K562 (cell line): ENCODE measurements at places on chromosomes 5 and 9. TPM values are rescaled to one million over a fixed set of nuclear protein-coding genes. Genes with fewer than 3 reads are reported as not detected.

DNA sequence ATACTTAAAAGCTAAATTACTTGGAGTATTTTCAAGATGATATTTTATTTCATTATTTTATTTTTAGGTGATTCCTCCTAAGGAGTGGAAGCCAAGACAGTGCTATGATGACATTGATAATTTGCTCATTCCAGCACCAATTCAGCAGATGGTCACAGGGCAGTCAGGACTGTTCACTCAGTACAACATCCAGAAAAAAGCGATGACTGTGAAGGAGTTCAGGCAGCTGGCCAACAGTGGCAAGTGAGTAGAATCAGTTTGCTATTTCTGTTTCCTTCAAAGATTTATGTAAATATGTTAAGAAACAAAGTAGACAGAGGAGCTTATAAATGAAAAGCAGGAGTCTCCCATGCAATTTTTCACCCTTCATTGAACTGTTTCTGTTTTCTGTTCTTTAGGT lies 47.8 kb downstream of the KDM4C start:
- H3K27ac ChIP-seq = no peak overlapping the region
- no peaks in the 10 kb centered on the region for H3K27me3 ChIP-seq
- no peaks in the 10 kb centered on the region for H3K4me1 ChIP-seq
- H3K36me3 ChIP-seq = no peaks in the 10 kb centered on the region
- H3K4me3 ChIP-seq = no peak overlapping the region

The EGFLAM gene
- 0.49 and 0.74 TPM in 2 replicates for total RNA-seq

The CFAP77 gene
- total RNA-seq = not detected in 2 replicates

DNA sequence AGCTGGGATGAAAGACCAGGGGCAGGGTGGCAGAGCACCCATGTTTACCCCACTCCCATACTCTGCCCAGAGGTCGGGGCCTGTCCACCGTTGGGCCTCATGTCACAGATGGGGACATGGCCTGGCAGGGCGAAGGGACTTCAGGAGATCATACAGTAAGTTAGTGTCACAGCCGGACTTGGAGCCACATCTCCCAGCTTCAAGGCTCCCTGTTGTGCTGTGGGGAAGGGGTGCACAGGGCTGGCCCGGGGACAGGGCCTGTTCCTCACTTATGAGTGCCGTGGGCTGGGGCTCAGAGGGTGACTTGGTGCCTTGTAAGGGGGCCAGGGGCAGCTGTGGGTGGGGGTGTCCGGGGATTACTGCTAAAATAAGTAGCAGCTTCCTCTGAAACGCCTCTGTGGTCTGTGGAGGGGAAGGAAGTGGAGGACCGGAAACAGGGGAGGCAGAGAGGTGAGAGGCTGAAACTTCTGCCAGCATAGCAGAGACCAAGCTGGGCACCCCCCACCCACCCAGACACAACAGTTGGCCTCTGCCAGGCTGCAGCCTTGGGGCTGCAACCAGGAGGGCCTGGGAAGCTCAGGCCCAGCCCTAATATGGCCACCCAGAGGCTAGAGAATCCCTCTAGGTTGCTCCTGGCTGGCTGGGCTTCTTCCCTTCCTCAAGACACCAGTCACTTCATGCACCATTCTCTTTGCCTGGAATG lies 41.1 kb upstream of the NEK6 start:
- no peaks in the 10 kb centered on the region for H3K36me3 ChIP-seq
- DNase-seq = no peak
- H3K27ac ChIP-seq = no peak overlapping the region
- no peak overlapping the region for H3K4me3 ChIP-seq
- H3K27me3 ChIP-seq = peaks cover 27% of the 10 kb centered on the region

DNA sequence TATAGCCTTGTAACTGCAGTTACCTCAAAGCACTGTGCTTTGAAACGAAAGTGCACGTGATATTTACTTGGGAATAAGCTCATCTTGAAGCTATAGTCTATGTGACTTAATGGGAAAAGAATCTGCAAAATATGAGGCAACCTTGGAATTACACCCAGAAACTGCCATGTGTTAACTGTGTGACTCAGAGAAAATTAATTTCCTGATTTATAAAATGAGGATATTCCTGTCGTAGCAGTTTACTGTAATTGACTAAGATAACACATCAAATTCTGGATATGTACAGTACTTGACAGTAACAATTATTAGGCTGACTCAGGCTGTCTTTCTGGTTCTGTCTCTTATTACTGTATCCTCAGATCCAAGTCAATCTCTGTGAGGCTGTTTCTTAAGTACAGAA lies 1079.9 kb upstream of the ACO1 start:
- H3K27ac ChIP-seq = no peak overlapping the region
- no peak overlapping the region for H3K4me3 ChIP-seq
- no peak for DNase-seq
- no peaks in the 10 kb centered on the region for H3K4me1 ChIP-seq
- H3K36me3 ChIP-seq = no peaks in the 10 kb centered on the region

- no peak overlapping the region for H3K27ac ChIP-seq
- H3K36me3 ChIP-seq = no peaks in the 10 kb centered on the region
- no peak overlapping the region for H3K4me3 ChIP-seq
Observed at GRCh38 chr9:4661611-4662010, 483 bp upstream of the PLPP6 start.

DNA sequence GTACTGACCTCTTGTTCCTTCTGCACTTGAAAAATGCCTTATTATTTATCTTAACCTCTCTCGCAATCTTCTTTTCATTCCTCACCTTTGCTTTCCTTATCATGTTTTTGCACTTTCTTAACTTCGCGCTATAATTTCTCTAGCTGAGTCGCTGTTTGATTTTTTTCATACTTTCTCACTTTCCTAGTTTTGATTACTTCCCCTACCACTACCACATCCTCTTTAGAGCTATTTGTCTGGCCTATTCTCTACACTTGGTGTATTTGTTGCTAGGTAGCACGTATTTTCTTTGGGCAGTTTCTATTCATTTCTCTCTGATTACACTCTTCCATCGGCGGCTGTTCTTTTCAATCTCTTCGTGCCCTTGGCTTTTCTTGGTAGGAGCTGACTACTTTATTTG lies 611.8 kb downstream of the BNC2 start:
- no peaks in the 10 kb centered on the region for H3K27me3 ChIP-seq
- DNase-seq = no peak
- no peaks in the 10 kb centered on the region for H3K4me1 ChIP-seq
- no peak overlapping the region for H3K4me3 ChIP-seq
- H3K36me3 ChIP-seq = no peaks in the 10 kb centered on the region
- H3K27ac ChIP-seq = no peak overlapping the region

DNA sequence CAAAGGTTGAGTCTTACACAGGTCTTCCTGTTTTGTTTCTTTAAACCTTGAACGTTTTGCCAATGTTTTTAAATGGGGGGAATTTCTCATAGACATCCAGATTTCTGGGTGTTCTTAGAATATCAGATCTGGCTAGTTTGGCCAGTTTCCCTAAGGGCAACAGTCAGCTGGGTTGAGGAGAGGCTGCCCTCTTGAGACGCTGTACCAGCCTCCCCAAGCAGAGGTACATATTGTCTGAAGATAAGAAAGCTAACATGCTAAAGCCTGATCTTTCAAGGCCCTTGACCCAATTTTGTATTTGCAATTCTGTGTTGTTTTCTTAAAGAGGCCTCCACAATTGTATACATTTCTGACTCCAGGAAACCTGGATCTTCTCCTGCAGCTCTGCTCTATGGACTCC lies 21.9 kb upstream of the SH3GL2 start:
- no peak for DNase-seq
- no peaks in the 10 kb centered on the region for H3K4me1 ChIP-seq
- no peak overlapping the region for H3K4me3 ChIP-seq
- H3K27ac ChIP-seq = no peak overlapping the region

DNA sequence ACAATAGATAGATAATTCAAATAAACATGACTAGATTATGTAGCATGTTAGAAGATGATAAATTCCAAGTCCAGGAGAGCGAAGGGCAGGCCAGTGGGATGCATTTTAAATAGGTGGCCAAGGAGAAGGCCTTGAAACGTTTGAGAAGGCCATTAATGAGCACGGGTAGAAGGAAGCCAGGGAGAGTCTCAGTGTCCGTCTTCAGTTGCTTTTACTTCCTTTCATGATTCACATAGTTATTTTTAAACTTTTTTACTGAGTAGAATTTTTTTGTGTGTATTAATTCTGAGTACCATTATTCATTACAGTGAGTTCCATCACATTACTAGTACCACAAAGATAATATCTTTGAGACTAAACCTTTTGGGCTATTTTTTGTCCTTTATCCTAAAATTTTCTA lies 259.2 kb downstream of the ARRDC3 start:
- H3K36me3 ChIP-seq = no peaks in the 10 kb centered on the region; the same call in 2 of the 3 replicates
- no peak overlapping the region for H3K4me3 ChIP-seq
- no peaks in the 10 kb centered on the region for H3K4me1 ChIP-seq
- H3K27ac ChIP-seq = no peak overlapping the region

The DMGDH gene
- 0.51 and 0.58 TPM in 2 replicates for total RNA-seq

The ADAMTSL1 gene
- not detected in 2 replicates for total RNA-seq

The DOCK8 gene
- total RNA-seq = 49.4 and 53.8 TPM in 2 replicates

The SHISAL2B gene
- not detected in 2 replicates for total RNA-seq

The SUSD1 gene
- total RNA-seq = 37.4 and 40.4 TPM in 2 replicates

The PCDHB16 gene
- not detected in 2 replicates for total RNA-seq

DNA sequence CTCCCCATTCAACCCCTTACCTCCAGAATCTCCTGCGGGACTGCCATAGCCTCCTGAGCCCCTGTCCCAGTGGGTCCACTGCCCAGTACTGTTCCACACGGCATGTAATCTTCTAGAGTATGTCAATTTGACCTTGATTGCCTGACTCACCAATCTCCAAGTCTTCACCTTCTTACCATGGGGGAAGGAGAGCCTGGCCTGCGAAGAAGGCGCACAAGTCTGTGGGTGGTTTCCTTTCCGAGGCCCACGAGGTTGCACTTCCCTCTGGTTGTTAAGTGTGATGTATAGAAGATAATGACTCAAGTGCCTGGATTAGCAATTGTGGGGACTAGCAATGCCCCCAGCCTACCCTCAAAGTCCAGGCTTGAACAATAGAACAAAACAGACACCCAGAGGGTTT lies 8.1 kb upstream of the TENT4A start:
- peaks cover 31% of the 10 kb centered on the region for H3K27me3 ChIP-seq
- no peak for DNase-seq
- H3K36me3 ChIP-seq = no peaks in the 10 kb centered on the region
- no peak overlapping the region for H3K27ac ChIP-seq
- H3K4me1 ChIP-seq = no peaks in the 10 kb centered on the region

The FAM78A gene
- total RNA-seq = 103 and 105 TPM in 2 replicates

GRCh38 chr5:71932655-71933338 lies 174.5 kb upstream of the MAP1B start:
- H3K36me3 ChIP-seq = no peaks in the 10 kb centered on the region
- peaks cover 5% of the 10 kb centered on the region for H3K27me3 ChIP-seq
- DNase-seq = peak; percentile 56

DNA sequence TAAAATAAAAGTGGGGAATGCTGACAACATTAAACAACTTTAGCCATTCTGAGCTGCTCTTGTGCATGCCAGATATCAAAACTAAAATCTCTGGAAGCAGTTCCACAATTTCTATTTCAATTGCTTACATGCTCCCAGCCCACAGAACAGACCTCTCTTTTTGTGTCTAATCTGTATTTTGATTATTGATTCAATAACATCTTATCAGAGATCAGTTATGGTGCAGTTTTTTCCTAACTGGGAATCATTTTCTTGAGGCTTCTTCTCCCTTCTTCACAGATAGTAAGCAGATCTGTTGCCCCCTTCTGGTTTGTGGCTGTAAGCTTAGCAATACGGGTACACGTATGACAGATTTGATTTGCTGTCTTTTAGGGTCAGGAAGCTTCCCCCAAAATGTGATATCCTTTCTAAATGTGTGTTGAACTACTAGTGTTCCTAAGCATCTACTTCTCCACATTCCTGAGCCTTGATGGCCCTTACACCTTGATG lies 39.4 kb downstream of the MRPS27 start:
- H3K4me3 ChIP-seq = no peak overlapping the region
- H3K4me1 ChIP-seq = peaks cover 33% of the 10 kb centered on the region; the same call in 2 of the 3 replicates
- DNase-seq = peak; percentile 43
- H3K27ac ChIP-seq = peak overlapping the region; percentile 73; the same call in 2 of the 3 replicates
- H3K36me3 ChIP-seq = peaks cover 51% of the 10 kb centered on the region
- H3K27me3 ChIP-seq = no peaks in the 10 kb centered on the region

DNA sequence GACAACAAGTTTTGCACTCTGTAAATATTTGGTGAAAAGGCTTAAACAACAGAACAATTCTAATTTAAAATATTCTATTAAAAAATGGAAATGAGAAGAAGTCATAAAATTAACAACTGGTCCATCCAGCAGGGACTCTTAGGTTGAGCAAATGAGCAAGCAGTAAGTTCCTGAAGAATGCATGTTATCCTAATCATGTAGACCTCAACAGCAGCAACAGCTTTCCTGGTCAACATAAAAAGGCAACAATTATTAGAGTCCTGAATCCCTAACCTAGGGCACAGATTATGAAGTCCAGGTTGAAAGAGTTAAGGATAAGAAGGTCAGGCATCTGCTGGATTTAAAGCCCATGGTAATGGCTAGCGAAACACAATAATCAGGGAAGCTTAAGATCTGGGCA lies 120.9 kb downstream of the SSBP2 start:
- no peaks in the 10 kb centered on the region for H3K4me1 ChIP-seq
- H3K27me3 ChIP-seq = no peaks in the 10 kb centered on the region
- no peak overlapping the region for H3K27ac ChIP-seq

The RORB gene
- not detected in 2 replicates for total RNA-seq

DNA sequence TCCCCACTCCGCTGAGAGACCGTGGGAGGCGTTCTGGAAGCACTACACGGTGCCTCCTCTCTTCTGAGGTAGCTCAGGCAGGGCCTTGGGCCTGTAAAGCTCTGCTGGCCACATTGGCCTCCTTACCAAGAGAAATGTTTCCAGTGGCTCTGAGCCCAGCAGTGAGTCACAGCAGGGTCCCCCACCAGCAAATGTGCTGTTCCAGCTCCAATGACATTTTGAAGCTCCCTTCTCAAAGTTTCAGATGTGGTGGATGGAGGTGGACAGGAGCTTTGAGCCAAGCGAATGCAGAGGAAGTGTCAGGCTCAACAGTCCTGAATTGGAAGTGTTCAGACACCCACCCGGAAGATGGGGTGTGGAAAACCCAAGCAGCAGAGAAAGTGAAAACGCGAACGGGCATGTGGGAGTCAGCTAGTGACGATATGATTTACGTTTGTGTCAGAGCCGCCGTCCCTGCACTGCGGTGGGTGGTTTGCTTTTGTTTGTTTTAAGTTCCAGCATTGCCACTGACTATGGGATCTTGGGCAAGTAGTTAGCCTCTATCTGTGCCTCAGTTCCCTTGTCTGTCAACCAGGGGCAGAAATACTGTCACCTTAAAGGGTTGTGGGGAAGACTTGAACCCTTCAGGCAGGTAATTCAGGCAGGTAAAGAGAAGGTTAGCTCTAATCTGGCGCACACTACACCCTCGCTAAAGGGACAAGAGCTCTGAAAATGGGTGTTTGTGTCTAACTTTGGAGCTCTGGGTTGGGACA lies 38.2 kb downstream of the C5orf15 start:
- H3K27me3 ChIP-seq = no peaks in the 10 kb centered on the region
- DNase-seq = peak; percentile 37
- no peak overlapping the region for H3K4me3 ChIP-seq
- peak overlapping the region; percentile 67 for H3K27ac ChIP-seq
